Nucleus accumbens (tissue), 56 donors: ENCODE measurements at places on chromosomes 12 and 14.
A peak's percentile ranks its signal among the peaks of the same experiment; 100 is the strongest.

GRCh38 chr12:5455045-5455444 lies 23.1 kb downstream of the NTF3 start:
- no peak for DNase-seq

DNA sequence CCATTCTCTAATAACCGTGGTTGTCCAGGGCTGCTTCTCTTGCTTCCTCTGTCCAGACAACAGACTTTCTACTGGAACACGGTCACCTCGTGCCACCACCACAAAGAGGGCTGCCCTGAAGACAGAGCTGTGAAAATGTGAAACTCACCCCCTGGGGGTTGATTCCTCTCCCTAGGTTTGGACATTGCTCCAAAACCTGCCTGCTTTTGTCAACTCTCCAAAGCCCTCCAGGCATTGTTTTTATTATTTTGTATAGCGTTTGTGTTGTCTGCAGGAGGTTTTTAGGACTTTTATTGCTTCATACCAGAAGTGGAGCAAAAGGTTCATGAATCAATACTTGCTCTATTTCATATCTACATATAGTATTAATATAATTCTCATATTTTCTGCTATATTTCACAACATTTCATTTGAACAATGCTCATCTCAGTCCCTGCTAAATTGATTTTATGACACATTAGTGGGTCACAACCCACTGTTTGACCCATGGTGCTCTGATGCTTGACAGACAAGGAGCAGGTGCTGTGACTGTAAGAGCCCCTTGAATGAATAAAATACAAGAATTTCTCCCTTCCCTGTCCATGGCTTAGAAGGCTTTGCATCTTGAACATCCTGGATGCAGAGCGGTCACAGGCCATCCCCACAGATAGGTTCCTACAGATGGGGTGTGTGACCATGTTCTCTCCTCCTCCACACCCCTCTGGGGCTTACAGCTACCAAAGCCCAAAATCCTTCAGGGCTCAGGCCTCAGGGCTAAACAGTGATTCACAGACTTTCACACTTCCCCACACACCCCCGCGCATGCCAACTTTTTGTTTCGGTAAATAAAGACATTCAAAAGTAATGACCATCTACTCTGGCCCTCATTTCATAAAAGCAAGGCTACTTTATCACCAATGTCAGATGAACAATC lies 20.6 kb upstream of the EML1 start:
- no peak for DNase-seq

DNA sequence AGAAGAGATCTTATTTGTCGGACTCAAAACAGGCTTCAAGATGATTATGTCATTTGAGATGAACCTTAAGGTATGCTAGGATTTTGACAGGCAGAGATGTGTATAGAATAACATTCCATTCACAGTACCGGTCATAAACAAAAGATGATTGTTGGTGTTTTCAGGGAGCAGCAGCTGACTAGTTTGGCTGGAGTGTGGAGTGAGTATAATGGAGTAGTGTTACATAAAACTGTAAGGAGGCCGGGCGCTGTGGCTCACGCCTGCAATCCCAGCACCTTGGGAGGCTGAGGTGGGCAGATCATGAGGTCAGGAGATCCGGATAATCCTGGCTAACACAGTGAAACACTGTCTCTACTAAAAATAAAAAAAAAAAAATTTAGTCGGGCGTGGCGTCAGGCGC lies 23.9 kb downstream of the SERPINA10 start:
- peak; percentile 68 for DNase-seq

DNA sequence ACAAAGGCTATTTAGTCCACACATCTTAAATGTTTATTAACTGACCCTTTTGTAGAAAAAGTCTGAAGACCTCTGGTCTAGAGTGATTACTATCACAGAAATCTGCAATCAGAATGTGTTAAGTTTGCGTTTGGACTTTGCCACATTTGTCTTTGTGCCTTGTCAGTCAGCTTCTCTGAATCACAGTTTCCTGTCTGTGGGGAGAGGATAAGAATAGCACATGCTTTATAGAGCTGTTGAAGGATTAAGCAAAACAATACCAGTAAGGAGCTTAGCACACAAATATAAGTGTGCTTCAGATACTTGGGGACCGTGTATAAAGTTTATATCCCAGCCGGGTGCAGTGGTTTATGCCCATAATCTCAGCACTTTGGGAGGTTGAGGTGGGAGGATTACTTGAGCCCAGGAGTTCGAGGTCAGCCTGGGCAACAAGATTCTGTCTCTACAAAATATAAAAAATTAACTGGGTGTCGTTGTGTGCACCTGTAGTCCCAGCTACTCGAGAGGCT lies 63.0 kb upstream of the BTG1 start:
- DNase-seq = no peak

GRCh38 chr12:88325816-88326189 lies 183.7 kb downstream of the TMTC3 start:
- no peak for DNase-seq
